ENCODE measurements at places on chromosomes 5 and 9. TPM values are rescaled to one million over a fixed set of nuclear protein-coding genes. Genes with fewer than 3 reads are reported as not detected.

The CTXN3 gene
- total RNA-seq, result not detected

The GLE1 gene
- total RNA-seq, result 46.8 TPM

The C5 gene
- 1.9 TPM for total RNA-seq

The GABRB2 gene
- total RNA-seq, result not detected

The FAM170A gene
- not detected for total RNA-seq

The ADRA1B gene
- total RNA-seq, result not detected

The MRPS2 gene
- 57.4 TPM for total RNA-seq

- no peaks in the 10 kb centered on the region for H3K27me3 ChIP-seq
- peak overlapping the region; percentile 94 for H3K27ac ChIP-seq
- peak; percentile 91 for DNase-seq
- H3K4me1 ChIP-seq, result peaks cover 55% of the 10 kb centered on the region
Observed at GRCh38 chr5:134527156-134527960, 1.9 kb downstream of the JADE2 start.

- no peaks in the 10 kb centered on the region for H3K36me3 ChIP-seq
- no peak overlapping the region for H3K4me3 ChIP-seq
- DNase-seq, result no peak
- peak overlapping the region; percentile 33 for H3K27ac ChIP-seq
- H3K27me3 ChIP-seq, result peaks cover 14% of the 10 kb centered on the region
Observed at GRCh38 chr9:68947842-68948569, 65.9 kb downstream of the PRKACG start.

DNA sequence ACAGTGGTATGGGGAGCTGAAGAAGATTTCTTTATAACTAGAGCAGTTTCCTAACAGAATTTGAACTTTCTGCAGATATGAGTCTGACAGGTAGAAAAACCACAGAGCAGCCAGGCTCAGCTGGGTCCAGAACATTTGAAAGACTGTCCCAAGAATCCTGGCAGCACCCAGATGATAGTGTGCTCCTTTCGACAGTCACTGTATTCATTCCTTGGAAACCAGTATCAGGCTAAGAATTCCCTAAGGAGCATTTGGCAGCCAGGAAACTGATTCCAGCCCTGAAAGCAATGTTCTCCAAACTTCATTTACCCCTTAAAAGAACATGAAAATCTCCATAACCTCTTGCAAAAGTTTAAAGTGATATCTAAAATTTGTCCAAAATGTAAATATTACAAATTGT, 123.0 kb upstream of the MTAP start:
- peaks cover 34% of the 10 kb centered on the region for H3K4me1 ChIP-seq
- DNase-seq, result no peak
- H3K36me3 ChIP-seq, result no peaks in the 10 kb centered on the region
- H3K27me3 ChIP-seq, result peaks cover 2% of the 10 kb centered on the region
- no peak overlapping the region for H3K27ac ChIP-seq

GRCh38 chr5:55665065-55665464, 47.1 kb downstream of the SLC38A9 start:
- no peak for DNase-seq
- H3K36me3 ChIP-seq, result peaks cover 7% of the 10 kb centered on the region
- no peak overlapping the region for H3K4me3 ChIP-seq
- H3K27ac ChIP-seq, result no peak overlapping the region
- H3K27me3 ChIP-seq, result no peaks in the 10 kb centered on the region
- H3K4me1 ChIP-seq, result peaks cover 4% of the 10 kb centered on the region

- H3K27me3 ChIP-seq, result no peaks in the 10 kb centered on the region
- peak; percentile 81 for DNase-seq
- peak overlapping the region; percentile 96 for H3K27ac ChIP-seq
- H3K4me1 ChIP-seq, result peaks cover 71% of the 10 kb centered on the region
Observed at GRCh38 chr9:93028448-93029006, 30.0 kb upstream of the SUSD3 start.

- H3K27ac ChIP-seq, result no peak overlapping the region
- no peak overlapping the region for H3K4me3 ChIP-seq
- peaks cover 28% of the 10 kb centered on the region for H3K27me3 ChIP-seq
- H3K36me3 ChIP-seq, result no peaks in the 10 kb centered on the region
Observed at GRCh38 chr5:123282444-123282843, 140.8 kb downstream of the CEP120 start.

GRCh38 chr9:136342181-136343120, 15.1 kb downstream of the GPSM1 start:
- no peaks in the 10 kb centered on the region for H3K36me3 ChIP-seq
- peak; percentile 81 for DNase-seq
- H3K4me3 ChIP-seq, result no peak overlapping the region

DNA sequence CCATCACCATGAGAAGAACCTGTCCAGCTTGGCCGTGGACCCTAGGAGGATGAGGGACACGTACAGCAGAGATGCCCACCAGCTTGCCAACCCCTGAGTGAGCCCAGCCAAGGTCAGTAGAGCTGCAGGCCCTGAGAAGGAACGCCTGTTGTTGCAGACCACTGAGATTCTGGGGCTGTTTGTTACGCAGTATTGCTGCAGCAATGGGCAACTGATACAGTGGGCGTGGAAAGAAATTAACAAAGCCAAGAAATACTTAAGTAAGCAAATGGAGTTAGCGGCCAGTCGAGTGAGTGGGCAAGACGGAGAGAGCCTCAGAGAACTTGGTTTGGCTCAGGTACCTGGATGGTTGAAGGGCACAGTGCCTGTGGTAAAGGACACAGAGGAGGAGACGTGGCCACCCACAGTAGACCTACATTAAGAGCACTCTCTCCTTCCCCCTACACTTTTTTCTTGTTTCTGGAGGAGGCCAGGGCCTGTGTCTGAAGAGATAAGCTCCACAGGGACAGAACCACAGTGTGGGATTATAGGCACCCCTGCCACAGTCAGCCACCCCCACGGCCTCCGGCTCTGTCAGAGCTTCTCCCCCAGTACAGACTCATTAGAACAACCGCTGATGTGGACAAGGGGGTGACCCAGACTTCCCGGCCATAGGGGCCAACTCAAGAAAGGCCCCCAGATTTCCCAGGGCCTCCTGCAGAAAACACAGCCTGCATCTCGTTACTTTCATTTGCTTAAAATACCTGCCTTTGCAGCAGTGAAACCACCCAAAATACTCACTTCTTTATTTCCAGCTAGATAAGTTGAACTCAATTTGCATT, 40.1 kb upstream of the GRHPR start:
- no peak overlapping the region for H3K4me3 ChIP-seq
- H3K4me1 ChIP-seq, result no peaks in the 10 kb centered on the region
- no peak overlapping the region for H3K27ac ChIP-seq
- H3K36me3 ChIP-seq, result no peaks in the 10 kb centered on the region
- no peak for DNase-seq

GRCh38 chr9:106420511-106420944, 442.4 kb upstream of the ZNF462 start:
- peaks cover 10% of the 10 kb centered on the region for H3K4me1 ChIP-seq
- H3K4me3 ChIP-seq, result no peak overlapping the region
- peak; percentile 43 for DNase-seq

GRCh38 chr5:168651648-168652047, 72.5 kb upstream of the PANK3 start:
- no peaks in the 10 kb centered on the region for H3K36me3 ChIP-seq
- H3K4me3 ChIP-seq, result no peak overlapping the region
- H3K4me1 ChIP-seq, result no peaks in the 10 kb centered on the region
- H3K27ac ChIP-seq, result no peak overlapping the region
- peaks cover 4% of the 10 kb centered on the region for H3K27me3 ChIP-seq

- H3K36me3 ChIP-seq, result no peaks in the 10 kb centered on the region
- peaks cover 5% of the 10 kb centered on the region for H3K27me3 ChIP-seq
- H3K4me1 ChIP-seq, result no peaks in the 10 kb centered on the region
- H3K27ac ChIP-seq, result no peak overlapping the region
- no peak for DNase-seq
Observed at GRCh38 chr5:115450741-115451140, 93.8 kb downstream of the FEM1C start.

DNA sequence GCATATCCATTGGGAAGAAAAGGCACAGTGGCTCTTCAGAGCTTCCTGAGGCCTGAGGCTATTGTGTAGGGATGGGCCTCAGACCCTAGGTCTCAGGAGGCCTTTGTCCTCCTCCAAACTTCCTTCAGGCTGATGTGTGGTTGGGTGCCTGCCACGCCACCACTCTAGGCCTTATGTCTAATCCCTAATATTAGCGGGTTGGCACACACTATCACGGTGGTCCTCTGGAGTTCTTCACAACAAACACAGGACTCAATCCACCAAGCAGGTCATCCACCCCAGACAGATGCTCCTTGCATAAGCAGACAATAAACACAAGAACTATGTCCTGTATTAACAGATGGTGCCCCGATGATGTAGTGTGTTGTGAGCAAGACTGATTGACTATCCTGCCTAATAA, 31.0 kb upstream of the FSTL4 start:
- DNase-seq, result no peak
- H3K27me3 ChIP-seq, result peaks cover 30% of the 10 kb centered on the region
- no peak overlapping the region for H3K27ac ChIP-seq
- H3K4me1 ChIP-seq, result no peaks in the 10 kb centered on the region
- H3K4me3 ChIP-seq, result no peak overlapping the region

DNA sequence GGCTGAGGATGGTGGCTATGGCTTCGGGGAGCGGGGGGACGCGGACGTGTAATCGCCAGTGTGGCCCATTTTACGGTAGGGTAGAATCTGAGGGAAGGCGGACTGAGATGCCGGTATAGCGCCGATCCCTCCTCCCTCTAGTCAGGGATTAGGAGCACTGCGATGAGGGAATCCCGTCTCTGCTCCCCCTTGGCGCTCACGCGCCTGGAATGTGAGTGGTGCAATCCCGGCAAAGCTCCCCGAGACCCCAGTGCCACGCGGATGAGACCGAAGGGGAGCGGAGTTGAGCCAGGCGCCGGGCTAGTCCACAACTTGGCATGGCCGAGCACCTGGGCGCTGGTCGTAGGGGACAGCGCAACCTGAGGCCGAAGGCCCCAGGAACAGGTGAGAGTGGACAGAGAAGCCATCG, 2.2 kb downstream of the NPR3 start:
- no peak overlapping the region for H3K27ac ChIP-seq
- peaks cover 35% of the 10 kb centered on the region for H3K4me1 ChIP-seq
- no peak for DNase-seq

Measured in activated CD8-positive, alpha-beta T cell treated with anti-CD3 and anti-CD28 coated beads for 36 hours (primary cell).